ENCODE measurements at places on chromosomes 3 and 15. TPM values are rescaled to one million over a fixed set of nuclear protein-coding genes. Genes with fewer than 3 reads are reported as not detected.

- DNase-seq: no peak
These were observed 36.9 kb upstream of the CTSH start for GRCh38 chr15:78981532-78982313.

DNA sequence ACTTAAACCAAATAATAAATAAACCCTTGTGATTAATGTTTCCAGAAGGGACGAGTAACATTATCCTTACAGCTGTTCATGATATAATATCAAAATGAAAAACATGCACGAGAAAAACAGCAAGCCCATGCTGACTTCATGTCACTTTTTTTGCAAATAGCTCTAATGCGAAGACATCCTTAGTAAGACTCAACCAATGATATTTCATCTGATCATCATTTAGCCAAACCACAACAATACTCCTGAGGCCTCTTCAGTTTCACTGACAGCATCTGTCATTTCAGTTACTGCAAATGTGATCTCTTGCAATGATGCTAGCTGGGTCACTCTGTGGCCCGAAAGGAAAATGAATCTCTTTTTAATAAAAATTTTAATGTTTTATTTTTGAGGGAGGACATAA, 74.0 kb downstream of the POLR2M start:
- DNase-seq: no peak

DNA sequence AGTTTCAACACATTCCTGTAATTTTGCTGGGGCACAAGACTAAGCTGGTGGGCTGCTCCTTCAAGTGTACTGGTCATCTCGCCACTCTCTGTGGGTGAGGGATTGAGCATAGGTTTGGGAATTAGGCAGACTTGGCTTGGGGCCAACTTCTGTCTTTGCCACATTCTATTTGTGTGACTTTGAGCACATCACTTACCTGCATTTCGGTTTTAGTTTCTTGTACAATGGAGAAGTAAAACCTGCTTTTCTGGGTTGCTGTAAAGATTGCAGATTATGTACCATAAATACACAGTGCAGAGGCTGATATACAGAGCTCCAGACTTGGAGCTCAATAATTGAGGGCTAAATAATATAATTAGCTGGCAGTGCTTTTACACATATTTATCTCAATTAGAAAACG, 162.1 kb downstream of the C3orf38 start:
- DNase-seq: no peak

DNA sequence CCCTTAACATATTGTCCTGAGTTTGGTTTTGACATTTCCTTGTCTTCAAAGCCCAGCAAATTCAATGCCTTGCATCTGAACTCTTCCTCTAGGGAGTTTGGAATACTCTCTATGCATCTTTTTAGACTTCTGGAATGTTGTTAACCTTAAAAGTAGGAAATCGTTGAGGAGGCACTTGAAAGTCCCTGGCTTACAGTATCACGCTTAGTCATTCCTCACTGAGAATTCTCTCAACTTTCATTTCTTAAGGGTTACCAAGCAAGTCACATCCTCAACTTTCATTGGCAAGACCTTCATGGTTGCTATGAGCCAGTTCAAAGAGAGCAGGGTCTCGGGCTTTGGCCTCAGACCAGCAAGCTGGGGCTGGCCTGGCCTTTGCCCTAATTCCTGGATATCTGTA, 89.9 kb downstream of the ASB7 start:
- no peak for DNase-seq

Gene AHSG
- total RNA-seq: 0.27 TPM

Gene OGG1
- total RNA-seq: 47.7 TPM

Gene RASA2
- total RNA-seq: 17.8 TPM

Gene ASB14
- total RNA-seq: not detected
